ENCODE measurements at places on chromosomes 12 and 14. TPM values are rescaled to one million over a fixed set of nuclear protein-coding genes. Genes with fewer than 3 reads are reported as not detected.

The SLC8A3 gene
- 0.34 TPM for total RNA-seq

The DCP1B gene
- total RNA-seq: 13.2 TPM

The LETMD1 gene
- 69.6 TPM for total RNA-seq

The GZMH gene
- not detected for total RNA-seq

The ZBTB39 gene
- total RNA-seq: 4.6 TPM

The NFE2 gene
- total RNA-seq: not detected

The SLC10A1 gene
- total RNA-seq: not detected

The SLC4A8 gene
- total RNA-seq: 5.6 TPM

The BBOF1 gene
- 3.1 TPM for total RNA-seq

The RPGRIP1 gene
- 0.16 TPM for total RNA-seq

The AMDHD1 gene
- total RNA-seq: 1.3 TPM

The CLEC7A gene
- total RNA-seq: 20.1 TPM

The TSPAN19 gene
- total RNA-seq: not detected

The SIX4 gene
- total RNA-seq: 3.3 TPM

The TAS2R46 gene
- total RNA-seq: 4.5 TPM

The PRH2 gene
- not detected for total RNA-seq

The SYT1 gene
- 1.1 TPM for total RNA-seq

The PLEKHD1 gene
- total RNA-seq: not detected

The DNAL1 gene
- 5.9 TPM for total RNA-seq

The KIF26A gene
- total RNA-seq: 9.8 TPM

The SH2B3 gene
- 32.6 TPM for total RNA-seq

The SLCO1B1 gene
- not detected for total RNA-seq

The TCL1A gene
- total RNA-seq: not detected
